Uterus (tissue), 4 donors: ENCODE measurements at places on chromosomes 16 and 17.

- no peak for DNase-seq
Measured at GRCh38 chr16:64469906-64470702, 651.8 kb downstream of the CDH11 start.

- DNase-seq = no peak
Measured at GRCh38 chr17:81018044-81018802, 16.7 kb upstream of the BAIAP2 start.

- no peak for DNase-seq
Measured at GRCh38 chr16:50522324-50522723, 25.9 kb upstream of the NKD1 start.

GRCh38 chr16:3695610-3696369 lies 21.5 kb downstream of the TRAP1 start:
- DNase-seq = no peak

- DNase-seq = no peak
Measured at GRCh38 chr16:5580772-5581171, 483.2 kb upstream of the EEF2KMT start.

GRCh38 chr17:3531266-3532101 lies 26.1 kb downstream of the TRPV3 start:
- DNase-seq = no peak

DNA sequence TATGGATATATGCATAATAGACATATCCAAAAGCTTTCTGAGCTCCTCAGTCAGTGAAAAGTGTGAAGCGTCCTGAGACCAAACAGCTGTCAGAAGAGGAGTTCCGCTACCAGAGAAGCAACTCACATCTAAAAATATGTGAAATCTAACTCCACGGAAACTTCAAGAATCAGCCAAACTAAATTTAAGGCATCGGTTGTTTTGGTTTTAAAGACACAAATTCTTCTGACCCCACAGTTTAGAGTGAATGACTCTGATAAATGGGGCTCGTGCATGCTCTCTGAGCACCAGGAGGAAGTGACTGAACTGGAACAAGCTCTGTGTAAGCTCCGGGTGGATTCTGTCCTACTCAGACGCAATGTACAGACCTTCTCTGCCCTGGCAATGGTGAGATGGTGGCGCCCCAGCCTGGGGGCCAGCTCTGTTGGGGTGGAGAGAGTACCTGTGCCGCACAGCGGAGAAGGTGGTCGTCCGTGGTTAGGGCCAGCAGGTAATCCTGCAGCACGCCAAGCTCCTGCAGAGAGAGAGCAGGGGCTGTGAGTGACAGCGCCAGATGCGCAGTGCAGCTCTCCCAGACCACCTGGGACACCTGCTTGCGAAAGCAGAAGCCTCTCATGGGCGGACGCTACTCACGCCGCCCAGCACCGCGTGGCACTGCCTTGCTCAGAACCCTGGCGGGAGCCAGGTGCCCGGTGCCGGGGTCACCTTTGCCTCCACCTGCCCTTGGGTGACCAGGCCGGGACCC lies 44.4 kb upstream of the ATP2A3 start:
- no peak for DNase-seq

DNA sequence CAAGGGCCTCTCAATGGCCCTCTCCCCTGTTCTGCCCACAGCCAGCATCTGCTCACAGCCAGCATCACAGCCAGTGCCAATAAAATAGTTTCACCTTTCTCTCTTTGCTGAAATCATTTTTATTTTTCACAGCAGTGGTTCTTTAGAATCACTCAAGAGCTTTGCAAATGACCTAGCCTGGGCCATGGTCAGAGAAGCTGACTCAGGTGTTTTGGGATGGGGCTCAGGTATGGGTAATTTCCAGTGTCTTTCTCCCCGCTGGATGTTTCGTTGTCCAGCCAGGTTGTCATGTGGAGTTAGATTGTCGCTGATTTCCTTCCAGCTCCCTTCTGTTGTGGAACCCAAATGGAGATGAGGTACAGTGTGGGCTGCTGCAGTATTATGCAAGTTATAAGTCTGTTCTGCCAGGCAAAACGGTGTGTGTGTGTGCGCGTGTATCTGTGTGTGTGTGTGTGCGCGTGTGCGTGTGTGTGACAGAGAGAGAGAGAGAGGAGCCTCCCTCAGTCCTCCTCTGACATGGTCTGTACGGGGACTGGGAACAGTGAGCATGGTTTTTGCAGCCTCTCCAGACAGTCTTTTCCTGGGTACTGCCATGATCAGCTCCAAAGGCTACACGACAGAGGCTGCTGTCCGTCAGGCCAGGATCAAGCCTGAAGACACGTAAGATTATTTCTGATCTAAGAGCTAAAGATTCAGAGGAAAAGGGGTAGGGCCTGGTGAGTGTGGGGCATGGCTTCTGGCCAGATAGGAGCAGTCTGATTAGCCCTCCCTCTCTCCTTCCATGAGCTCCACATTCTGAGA lies 1.4 kb upstream of the PMP22 start:
- DNase-seq = no peak

DNA sequence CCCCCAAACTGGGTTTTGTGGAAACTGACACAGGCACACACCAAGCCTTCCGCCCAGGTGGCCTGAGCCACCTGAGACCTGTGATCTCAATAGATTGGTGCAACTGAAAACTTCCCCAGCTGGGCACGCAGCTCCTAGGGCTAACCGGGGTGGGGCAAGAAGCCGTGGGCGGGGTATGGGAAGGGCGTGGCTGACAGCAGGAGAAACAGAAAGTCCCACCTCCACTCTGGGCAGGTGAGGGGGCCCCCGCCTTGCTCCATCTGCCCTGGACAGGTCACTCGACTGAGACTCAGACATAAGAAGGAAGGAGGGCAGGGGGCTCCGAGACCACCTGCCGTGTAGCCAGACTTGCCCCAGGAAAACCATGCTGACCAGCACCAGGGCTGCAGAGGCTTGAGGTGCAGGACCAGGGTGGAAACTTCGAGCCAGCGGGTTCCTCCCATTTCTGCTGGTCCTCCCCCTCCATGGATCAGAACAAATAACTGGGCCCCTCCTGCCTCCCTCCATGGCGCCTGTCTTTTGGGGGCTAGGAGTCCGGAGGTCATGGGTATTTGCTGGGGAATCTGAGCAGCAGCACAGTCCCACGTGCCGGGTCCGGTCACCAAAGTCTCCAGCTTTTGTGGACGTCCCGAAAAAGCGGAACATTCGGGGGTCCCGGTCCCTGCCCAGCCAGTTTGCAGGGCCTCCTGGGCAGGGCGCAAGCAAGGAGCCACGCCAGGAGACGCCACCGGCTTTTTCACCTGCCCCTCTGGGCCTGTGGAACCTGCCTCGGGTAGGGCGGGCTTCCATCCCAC lies 1.3 kb downstream of the TIMP2 start:
- DNase-seq = peak; percentile 61

DNA sequence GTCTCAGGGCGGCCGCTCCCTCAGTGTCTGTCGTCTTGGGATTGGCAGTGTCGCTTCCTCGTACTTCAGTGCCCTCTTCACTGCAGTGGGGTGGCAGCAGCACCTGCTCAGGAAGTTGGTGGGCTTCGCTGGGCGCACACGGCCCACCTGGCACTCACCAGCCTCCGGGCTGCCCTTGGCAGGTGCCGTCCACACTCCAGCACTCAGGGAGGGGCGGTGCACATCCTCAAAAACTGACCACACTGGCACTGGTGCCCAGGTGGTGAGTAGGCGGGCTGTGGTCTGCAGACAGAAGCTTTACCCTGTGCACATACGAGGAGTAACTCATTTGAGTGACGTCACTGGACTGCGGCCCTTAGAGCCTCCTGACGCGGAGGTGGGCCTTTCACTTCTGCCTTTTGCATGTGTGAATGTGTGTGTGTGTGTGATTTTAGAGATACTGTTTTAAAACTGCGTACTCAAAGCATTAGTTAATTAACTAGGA lies 94.6 kb downstream of the BANP start:
- no peak for DNase-seq

DNA sequence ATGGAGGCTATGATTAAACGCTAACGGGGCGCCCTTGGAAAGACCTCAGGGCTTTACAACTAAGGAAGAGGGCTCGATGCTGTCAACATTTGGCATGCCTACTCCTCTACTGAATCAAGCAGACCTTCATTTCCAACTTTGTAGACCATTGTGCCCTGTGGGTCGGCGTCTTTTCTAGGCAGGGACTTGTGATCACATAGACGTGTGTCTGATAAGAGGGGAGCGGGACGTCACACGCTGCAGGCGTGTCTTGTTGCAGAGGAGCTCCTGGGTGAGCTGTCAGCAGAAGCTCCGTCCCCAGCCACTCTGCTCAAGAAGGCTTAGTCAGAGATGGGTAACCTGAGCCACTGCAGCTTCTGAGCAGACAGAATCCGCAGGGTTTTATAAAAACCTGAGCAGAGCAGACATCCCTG lies 2.8 kb downstream of the MAPK8IP3 start:
- DNase-seq = no peak

GRCh38 chr16:9159839-9160550 lies 68.6 kb downstream of the HAPSTR1 start:
- peak; percentile 16 for DNase-seq

DNA sequence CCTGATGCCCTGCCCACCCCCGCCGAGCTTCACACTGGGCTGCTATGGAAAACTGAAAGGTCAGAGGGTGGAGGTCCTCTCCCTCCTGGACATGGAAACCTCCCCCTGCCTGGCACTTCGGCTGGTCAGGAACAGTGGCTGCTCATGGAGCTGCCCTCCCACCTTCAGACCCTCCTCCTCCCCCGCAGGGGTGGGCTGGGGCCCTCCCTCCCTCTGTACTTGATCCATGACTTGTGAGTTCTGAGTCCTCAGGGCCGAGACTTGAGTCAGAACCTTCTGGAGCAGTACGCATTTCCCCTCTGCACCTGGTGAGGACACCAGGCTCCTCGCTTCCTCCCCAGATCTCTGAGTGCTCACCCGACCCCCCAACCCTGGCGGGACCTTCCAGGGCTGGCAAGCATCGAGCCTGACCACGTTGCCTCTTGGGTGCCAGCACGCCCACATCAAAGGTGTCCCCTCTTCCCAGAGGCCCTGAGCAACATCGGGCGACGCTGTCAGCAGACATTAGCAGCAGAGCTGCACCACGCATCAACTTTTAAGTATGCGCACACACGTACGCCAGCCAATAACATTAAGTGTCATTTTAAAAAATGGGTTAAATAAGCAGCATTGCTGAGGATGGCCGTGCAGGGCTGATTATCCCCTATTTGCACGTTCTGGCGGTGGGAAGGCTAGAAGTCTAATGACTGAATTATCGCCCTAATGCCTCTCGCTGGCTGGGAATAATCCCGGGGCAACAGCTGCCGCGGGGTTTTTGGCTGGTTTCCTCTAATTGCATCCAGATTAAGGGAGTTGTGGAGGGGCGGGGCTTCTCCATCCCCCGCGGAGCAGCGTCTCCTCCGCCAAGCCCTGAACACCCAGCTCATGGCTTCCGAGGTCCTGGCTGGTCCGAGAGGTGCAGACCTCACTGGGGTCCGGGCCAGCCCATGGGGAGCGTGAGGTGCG lies 98.0 kb downstream of the TBC1D16 start:
- DNase-seq = no peak

- no peak for DNase-seq
Measured at GRCh38 chr17:68182940-68183551, 64.8 kb upstream of the AMZ2 start.

DNA sequence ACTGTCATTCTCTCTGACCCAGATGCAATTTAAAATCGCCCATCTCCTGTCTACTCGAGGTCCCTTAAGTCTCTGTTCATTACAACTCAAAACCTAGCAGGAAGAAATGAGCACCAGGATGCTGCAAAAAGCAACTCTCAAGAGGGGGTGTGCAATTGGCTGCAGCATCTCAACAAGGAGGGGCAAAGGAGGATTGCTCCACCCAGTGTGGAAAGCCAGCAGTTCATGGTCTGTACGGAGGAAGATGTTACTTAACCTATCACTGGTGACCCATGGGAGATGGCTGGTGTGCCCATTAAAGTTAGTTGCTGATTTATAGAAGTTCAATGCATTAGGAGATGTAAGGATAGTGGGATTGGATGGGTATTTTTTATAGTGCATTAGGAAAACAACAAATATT lies 147.4 kb downstream of the CDK5R1 start:
- no peak for DNase-seq

- DNase-seq = no peak
Measured at GRCh38 chr17:27809555-27809954, 9.2 kb upstream of the NOS2 start.
